ENCODE measurements at places on chromosomes 12 and 14.
A peak's percentile ranks its signal among the peaks of the same experiment; 100 is the strongest.

DNA sequence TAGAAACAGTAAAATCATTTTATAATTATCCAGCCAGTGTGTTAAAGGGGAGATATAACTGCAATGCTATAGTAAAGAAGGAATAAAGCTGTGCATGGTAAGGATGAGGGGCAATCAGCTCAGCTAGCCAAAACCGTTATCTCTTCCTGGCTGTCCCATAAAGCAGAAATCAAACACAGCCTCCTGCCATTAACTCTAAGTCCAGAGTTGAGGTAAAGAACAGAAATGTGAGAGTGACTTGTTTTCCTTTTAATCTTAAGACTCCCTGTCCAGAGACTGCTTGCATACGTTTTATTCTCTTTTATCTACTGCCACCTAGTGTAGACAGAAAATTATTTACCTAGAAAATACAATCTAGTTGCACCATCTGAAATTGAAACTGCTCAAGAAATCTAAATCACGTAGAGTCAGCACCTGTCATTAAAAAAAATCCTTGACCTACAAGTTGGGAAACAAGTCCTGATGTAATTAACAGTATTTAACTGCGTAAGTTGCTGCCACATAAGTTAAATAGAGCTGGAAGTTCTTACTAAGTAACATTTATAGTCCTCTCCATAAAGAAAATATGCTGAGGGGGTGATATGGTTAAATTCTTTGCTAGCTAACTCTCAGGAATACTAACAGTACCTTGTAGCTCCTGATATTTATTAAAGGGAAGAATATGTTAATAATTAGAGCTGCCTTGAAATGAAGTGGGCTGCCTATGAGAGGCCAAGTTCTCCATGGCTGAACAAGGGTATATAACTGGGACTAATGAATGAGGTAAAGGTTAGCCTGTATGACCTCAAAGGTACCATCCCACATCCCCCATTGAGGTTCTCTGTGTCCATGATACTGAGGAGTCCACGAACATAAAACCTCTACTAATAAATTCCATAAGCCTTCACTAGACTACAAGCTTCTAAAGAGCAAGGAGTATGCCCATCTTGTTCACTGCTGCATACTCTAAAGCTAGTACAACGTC is 62.7 kb downstream of the GALNT4 start:
- DNase-seq, result peak; percentile 78

- DNase-seq, result no peak
These were observed 66.6 kb upstream of the FAR2 start for GRCh38 chr12:29082522-29082921.

GRCh38 chr14:104665114-104665656 is 24.2 kb upstream of the INF2 start:
- DNase-seq, result no peak

DNA sequence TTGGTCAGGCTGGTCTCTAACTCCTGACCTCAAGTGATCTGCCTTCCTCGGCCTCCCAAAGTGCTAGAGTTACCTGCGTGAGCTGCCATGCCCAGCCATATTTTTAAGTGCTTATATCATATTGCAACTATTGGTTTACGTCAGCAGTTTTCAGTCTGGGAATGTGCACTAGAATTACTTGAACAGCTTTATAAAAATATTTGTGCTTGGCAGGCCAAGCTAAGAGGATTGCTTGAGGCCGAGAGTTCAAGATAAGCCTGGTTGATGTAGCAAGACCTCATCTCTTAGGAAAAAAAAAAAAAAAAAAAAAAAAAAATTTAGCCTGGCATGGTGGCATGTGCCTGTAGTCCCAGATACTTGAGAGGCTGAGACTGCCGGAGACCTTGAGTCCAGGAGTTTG is 17.1 kb downstream of the KIAA0586 start:
- DNase-seq, result no peak

GRCh38 chr14:48008646-48009045 is 333.2 kb upstream of the MDGA2 start:
- no peak for DNase-seq

DNA sequence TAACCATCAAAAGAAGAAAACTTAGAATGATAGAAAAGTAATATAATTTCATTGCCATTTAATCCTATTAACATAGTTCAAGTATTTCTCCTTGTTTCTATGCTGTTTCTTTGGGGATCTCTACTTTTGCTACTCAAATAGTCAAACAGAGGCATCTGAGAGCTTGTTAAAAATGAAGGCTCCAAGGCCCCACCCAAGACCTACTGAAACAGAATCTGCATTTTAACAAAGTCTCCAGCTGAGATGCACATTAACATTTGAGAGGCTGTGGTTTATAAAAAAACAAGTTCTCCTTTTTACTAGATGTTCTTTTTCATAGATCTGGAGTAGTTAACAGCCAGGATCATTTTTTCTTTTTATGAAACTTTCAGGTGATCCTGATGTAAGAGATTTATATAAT is 31.8 kb downstream of the PPFIA2 start:
- no peak for DNase-seq

DNA sequence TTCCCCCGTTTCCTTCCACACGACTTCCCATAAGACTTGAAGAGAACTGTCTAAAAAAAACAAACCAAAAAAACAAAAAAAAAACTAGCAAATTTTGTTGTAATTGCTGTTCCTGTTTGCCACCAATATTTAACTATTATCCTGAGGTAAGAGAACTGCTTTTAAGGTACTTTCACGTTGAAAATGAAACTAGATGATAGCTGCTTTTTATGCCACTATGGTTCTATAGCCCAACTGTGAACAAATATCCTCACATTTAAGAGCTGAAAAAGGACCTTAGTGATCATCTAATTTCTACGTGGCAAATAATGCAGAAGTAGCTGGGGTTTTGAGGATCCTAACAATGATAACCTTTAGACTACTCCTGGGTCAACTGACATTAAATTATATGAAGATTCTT is 98.6 kb downstream of the TAOK3 start:
- no peak for DNase-seq

- DNase-seq, result no peak
These were observed 37.1 kb downstream of the PPP4R3A start for GRCh38 chr14:91473046-91473445.

DNA sequence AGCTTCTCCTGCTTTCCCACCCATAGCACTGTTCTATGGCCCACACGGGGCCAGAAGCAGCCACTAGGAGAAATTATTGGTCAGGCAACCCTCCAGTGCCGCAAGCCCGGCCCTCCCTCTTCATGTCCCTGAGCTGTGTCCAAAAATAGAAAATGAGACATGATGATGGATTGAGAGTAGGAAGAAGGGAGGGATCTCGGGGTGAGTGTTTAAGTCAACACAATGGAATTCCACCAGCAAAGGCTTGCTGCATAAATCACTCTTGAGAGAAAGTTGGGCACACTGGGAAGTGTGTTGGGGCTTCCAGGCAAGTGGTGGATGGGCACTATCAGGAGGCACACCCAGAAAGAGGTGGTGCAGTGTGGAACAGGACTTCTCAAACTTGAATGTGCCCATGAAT is 94.2 kb downstream of the LLPH start:
- DNase-seq, result peak; percentile 37

DNA sequence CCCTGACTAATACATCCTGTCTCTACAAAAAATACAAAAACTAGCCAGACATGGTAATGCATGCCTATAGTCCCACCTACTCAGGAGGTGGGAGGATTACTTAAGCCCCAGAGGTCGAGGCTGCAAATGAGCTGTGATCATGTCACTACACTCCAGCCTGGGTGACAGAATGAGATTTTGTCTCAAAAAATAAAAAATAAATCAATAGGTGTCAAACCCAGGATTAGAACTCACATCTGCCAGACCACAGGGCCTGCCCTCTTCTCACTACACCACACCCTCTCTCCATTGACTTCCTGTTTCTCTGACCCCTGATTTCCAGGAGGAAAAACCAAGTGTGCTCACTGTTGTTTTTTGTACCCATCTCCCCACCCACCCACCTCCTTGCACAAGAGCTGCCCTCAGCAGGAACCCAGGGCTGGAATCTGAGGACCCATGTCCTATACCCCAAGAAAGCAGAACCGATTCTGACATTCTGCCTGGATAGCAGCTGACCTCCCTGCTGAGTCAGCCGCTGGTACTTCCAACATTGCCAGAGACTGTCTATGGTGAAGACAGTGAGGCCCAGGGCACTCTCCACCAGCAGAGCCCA is 6.2 kb downstream of the CMKLR1 start:
- peak; percentile 49 for DNase-seq

DNA sequence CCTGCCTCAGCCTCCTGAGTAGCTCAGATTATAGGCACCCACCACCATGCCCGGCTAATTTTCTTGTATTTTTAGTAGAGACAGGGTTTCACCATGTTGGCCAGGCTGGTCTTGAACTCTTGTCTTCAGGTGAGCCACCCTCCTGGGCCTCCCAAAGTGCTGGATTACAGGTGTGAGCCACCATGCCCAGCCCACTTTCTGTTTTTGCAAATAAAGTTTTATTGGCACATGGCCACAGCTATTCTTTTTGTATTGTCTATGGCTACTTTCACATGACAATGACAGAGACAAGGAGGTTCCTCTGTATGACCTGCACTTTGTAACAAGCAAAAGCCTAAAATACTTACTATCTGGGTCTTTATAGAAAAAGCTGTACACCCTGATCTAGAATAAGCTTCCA is 19.7 kb upstream of the DIABLO start:
- no peak for DNase-seq

GRCh38 chr14:55458800-55459515 is 18.5 kb upstream of the TBPL2 start:
- no peak for DNase-seq

- peak; percentile 24 for DNase-seq
These were observed 35.7 kb upstream of the ATP2A2 start for GRCh38 chr12:110245369-110245772.

GRCh38 chr12:26122681-26123481 is 2.0 kb downstream of the BHLHE41 start:
- peak; percentile 80 for DNase-seq

DNA sequence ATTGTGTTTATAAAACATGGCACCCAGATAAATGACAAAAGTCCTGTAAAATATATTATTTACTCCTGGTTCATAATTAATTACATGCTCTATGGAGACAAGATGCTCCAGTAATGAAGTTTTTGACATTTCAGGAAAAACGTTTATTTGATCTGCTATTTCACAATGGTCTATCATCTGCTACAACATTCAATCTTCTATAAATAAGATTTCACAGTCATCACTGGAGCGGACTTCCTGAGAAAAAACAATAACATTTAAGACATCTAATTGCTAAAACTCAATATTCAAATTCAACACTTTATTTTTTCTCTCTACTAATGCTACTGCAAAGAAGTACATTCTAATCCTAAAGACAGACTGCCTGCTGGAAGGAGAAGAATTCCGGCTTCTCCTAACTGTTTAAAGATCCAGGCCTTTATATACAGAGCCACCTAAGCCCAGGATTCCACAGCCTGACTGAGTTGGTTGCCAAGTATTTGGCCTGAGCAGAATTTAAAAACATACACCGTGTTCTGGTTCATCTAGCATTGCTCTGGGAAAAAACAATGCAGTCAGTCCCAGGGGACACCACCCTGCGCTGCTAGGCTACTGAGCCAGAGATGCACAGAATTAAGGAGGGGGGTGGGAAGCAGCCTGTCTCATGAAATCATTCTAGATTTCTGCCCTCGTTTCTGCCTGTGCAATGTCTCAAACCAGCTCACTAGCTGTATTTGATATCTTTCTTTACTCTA is 58.0 kb downstream of the TMTC1 start:
- no peak for DNase-seq

DNA sequence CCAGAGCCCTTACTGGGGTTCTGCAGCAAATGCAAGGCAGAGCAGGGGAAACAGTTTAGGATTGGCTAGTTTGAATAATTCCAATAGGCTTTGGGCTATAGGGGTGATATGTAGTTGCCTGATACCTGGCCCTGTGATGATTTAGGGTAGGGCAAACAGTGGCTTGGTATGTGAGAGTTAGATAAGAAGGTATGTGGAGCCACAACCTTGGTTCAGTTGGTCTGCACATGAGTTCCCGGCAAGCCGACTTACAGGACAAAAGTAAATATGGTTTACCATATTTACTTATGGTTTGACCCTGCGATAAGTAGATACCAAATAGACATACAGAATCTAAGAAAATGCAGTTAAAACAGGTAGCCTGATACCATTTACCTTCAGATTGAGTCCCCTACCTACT is 8.3 kb upstream of the CAPRIN2 start:
- no peak for DNase-seq

GRCh38 chr12:27968972-27969623 is 3.4 kb downstream of the PTHLH start:
- no peak for DNase-seq

DNA sequence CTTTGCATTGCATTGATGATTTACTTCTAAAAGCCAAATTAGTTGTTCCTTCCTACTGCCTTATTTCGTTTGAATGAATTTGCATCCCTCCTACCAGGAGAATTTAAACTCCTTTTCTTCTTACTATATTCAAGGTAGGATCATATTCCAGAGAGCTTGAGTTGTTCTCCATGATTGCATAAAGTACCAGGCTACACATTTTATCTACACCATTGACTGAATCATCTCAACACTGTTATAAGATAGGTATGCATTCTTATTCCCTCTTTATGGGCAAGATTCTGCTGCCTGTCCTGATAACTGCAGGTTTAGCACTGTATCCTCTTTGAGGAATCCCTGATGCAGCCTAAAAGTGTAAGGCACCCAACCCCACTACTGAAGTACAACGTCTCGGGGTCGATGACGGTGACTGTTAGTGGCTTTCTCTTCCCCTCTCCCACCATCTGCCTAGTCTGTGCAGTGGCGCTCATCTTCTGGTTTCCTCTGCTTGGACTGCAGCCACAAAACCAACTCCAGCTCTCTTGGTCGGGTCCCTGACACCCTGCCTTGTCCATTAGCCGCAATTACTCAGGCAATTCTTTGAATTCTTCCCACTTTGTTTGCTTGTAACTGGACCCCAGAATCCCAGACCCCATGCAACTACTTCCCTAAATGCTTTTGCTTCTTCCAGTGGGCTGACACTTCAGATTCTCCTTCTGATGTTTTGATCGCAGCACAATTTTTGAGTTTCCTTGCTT is 44.4 kb upstream of the STXBP6 start:
- DNase-seq, result no peak

DNA sequence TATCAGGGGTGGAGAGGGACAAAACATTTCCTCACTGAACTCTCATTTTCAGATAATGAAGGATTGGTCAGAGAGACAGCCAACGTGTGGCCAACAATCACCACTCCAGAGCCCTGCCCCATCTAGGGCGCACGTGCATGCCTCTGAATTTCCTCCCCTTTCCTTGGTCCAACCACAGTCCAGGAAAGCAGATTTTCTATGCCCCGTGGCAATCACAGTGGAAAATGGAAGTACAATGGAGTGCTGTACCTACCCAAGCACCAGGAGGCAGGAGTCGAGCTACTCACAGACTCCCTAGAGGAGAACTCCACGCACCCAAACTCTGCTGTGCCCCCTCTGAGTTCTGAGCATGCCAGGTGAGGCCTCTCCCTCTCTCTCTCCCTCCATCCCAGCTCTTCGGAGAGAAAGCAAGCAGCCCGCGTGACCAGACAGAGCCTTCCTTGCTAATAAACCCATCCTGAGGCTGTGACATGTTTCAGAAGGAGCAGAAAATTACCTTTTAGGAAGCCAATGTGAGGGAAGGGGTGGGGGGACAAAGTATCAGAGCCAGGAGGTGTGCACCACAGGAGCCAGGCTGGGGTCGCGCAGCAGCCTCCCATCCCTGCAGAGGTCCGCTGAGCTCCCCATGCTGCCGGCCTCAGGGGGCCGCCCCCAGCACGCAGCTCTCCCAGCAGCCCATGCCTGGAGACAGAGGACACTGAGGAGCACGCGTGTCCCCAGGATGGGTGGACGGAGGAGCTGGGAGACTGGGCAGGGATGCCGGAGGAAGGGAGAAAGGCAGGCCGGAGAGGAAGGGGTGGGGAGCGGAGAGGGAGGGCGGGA is 73.4 kb downstream of the PITPNM2 start:
- peak; percentile 50 for DNase-seq
